ENCODE measurements at places on chromosomes 1 and 21.
A peak's percentile ranks its signal among the peaks of the same experiment; 100 is the strongest.

GRCh38 chr1:113255038-113255719 is 135.1 kb upstream of the MAGI3 start:
- no peak for DNase-seq

DNA sequence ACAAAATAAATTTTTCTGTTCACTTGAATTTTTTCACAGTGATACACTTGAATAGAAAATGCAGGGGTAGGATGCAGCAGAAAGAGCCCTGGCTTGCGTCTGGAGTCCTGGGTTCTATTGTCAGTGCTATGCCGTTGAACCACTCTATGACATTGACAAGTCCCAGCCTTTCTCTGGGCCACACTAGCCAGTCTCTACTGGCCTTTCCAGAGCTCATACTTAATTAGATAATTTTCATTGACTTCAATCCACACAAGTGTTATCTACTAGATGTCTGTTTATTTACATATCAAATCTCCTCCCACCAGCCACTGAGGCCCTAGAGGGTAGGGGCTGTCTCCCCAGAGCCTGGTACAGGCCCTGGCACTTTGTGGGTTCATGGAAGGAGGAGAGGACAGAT is 15.5 kb upstream of the CELA3B start:
- DNase-seq = no peak

- no peak for DNase-seq
Measured at GRCh38 chr1:200221614-200222282, 188.1 kb downstream of the ZNF281 start.

- DNase-seq = no peak
Measured at GRCh38 chr21:17550671-17551308, 37.9 kb downstream of the CXADR start.

- DNase-seq = no peak
Measured at GRCh38 chr1:198534548-198535418, 5.7 kb downstream of the ATP6V1G3 start.

DNA sequence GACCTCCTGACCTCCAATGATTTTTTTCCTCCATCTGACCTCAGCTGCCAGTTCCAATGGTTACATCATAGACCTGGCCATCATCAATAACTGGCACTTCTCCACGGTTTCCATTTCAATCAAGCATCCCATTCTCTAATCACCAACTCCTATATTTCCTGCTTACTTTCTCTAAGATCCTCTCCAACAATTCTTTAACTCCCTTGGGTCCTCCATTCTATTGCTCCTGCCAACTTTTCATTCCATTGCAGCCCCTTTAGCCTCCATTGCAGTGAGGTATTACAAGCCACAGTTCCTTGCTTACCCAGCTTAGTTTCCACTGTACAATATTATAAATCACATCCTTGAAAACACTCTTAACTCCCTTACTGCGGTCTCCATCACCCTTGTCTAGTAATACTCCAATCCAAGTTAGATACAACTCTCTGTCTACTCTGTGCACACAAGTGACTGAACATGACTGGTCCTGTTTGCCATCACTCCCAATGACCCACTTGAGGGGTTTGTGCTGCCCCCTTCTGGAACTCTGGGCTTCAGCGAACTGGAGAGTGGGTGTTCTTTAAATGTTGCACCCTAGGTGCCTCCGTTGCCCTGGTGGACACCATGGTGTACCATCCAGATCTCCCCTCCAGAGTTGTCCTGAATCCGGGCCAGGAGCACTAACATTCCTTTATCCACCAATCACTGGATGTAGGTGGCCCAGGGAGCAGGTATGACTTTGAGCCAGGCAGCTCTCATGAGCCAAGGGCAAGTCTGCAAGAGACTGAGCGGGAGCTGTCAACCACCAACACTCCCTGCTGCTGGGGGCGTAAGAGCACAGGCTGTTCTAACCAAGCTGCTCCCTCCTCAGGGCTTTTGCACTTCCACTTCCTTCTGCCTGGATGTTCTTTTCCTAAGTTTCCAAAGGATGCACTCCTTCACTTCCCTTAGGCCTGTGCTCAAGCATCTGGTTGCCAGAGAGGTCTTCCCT is 3.7 kb upstream of the FNDC7 start:
- no peak for DNase-seq

DNA sequence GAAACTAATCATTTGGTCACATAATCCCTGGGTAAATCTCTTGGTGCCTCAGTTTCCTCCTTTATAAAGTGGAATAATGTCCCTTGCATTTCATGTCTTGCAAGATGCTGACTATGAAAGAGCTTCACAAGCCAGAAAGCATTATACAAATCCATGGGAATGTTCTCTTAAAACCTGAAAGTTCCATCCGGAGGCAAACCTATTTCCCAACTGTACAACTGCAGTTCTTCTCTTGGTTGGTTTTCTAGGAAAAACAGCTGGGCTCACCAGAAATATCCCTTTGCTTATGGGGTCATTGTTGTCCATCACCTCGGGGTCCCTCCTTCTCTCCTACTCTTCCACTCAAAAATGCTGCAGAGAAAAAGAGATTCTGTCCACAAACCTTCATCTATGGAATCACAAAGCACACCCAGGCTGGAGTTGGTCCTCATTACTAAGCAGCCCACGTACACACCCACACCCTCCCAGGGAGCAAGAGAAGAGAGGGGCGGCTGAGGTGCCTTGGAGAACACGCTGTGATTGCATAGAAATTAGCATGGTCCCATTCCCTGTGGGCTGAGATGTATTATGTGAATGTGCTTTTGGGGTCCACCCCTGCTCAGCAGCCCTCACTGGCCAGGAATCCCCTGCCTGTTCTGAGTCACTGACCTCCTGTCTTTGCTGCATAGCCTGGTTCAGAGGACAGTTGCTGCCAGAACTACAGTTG is 5.0 kb upstream of the PLXNA2 start:
- DNase-seq = no peak

DNA sequence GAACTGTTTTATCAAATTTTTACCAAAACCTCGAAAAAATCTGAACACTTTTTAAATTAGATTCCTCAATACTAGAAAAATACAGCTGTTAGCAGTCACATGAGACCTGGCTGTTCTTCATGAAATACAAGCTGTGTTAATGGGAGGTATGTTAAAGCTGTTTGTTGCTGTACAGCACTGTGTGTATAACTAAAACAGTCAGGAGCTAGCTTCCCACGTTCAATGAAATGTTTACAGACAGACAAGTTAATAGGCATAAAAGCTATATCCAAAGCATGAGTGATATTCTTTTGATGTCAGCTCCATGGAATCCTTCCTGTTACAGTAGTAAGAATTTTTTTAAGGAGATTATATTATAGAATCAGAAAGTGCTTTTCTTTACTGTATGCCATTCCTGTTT is 223.2 kb upstream of the FOXD3 start:
- DNase-seq = no peak

DNA sequence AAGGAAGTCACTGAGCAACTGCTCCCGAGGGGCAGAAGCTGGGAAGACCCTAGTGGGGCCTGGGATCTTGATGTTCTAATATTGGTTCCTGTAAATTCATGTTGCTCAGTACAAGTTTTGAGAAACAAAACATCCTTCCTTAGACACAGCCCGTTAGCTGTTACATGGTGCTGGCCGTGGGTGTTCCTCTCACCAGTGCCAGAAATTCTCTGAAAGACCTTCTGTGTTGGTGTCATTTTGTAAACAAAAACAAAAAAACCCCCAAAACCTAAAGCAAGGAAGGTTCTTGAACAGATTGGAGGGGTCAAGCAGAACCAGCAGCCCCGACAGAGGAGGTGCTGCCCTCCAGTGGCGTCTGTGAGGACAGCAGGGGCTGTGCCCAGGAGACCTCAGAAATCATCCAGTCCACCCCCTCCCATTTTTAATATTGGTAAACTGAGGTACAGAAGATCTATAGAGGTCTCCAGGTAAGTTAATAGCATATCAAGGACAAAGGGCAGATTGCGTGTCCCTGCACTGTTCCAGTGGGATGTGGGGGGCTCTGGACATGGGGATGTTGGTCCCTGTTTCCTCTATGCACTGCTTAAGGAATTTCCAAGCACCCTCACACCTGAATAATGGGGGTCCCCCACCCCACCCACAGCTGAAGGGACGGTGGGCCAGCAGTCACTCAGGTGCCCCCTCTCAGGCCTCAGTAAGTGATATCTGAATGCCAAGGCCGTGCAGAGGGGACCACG is 38.2 kb downstream of the SLC2A7 start:
- DNase-seq = no peak

DNA sequence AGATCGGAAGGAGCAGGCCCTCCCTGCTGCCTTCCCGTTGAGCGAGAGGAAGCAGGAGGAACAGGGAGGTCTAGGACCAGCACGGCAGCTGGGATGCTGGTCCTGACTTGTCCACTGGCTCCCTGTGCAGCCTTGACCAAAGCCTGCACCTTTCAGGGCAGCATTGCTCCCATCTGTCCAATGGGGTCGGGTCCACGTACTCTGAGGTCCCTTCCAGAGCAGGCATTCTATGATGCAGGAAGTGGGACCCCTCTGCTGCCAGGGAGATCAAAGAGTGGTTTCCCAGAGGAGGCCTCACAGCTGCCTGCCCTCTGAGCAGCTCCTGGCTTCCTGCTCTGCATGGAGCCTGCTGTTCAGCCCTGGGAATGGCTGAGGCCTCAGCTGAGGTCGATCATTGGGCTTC is 21.7 kb upstream of the ZNF362 start:
- peak; percentile 49 for DNase-seq

- DNase-seq = no peak
Measured at GRCh38 chr1:185853739-185854138, 119.5 kb downstream of the HMCN1 start.

DNA sequence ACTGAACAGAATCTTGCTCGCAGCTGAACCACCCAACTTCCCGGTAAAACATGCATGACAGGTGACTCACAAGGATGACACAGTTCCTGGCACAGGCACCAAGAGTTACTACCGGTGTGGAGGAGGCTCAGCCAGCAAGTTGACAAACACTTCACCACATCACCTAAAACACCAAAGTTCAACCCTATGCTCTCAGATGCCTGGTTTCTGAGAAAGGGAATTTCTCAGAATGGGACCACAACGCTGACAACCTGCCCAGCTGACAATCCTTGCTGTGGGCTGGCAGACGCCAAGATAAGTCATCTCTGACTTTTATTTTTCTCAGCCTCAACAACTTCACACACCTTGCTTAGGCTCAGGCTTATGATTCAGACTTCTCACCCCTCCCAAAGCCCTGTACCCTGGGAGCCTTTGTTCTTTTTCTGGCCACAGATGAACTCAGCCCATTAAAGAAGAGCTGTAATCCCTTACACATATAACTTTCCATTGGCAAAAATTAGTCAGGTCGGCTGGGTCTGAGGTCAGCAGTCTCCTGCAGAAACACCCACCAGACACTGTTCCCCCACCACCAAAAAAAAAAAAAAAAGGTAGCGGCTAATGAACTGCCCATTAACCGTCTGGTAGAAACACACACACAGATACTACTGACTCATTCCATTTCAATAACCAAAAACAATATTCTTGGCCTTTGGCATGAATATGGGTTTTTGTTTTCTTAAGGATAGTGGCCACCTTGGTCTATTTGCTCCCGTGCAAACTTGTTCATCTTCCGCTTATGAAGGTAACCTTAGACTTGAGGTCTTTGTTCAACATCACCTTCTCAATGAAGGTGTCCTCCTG is 10.8 kb upstream of the TIAM1 start:
- no peak for DNase-seq

- no peak for DNase-seq
Measured at GRCh38 chr1:51344602-51345299, 14.4 kb upstream of the TTC39A start.

DNA sequence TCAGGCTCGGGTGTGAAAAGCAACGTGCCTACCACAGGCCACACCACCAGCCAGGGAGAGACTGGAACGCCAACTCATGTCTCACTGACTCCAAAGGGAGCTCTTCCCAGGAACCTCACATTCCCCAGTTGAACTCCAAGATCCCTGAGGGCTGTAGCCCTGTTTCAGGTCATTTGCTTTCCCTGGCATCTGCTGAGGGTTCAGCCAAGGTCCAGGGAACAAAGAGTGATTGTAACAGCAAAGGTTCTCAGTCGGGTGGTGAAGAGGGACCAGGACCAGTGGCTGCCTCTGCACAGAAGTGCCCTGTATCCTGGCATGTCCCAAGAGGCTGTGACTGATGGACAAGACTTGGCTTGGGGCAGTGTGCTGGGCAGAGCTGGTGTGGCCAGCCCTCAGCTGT is 42.8 kb downstream of the GRIK3 start:
- DNase-seq = no peak

GRCh38 chr1:46133781-46134350 is 1.4 kb upstream of the PIK3R3 start:
- no peak for DNase-seq

DNA sequence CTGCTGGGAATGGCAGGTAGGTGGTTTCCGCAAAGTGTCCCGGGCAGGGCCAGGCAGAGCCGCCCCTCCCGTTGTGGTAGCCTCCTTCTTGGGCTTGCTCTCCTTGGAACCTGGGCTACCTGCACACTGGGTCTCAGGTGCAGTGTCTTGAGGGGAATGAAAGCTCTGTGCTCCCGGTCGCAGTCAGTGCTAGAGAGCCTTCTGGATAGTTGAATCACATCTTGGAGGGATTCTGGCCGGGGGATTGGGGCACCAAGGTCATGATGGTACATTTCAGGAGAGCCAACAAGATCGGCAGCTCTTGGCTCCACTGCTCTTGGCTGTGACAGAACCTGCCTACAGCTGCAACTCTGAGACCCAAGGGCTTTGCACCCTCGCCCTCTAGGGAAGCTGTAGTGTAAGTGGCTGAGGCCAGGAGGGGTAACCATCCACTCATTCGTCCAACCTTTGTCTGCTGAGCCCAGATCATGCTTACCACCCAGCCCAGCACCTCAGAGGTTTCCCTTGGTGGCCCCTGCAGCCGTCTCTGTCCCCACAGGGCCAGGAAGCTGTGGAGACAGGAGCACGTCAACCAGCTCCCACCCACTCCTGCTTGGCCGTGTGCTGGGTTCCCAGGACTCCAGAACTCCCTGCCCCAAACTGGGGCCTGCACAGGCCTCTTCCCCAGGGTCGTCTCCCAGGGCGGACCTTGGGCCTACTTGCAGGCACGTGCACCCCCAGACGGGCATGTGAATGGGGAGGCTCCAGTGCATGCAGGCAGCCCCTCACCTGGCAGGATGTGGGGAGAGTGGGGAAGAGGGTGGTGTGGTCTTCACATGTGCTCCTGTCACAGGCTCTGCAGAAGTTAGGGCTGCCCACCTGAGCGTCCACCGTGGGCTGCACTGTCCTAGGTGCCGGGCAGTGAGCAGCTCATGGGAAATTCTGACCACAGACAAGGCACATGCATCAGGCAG is 40.0 kb downstream of the NTPCR start:
- DNase-seq = no peak

DNA sequence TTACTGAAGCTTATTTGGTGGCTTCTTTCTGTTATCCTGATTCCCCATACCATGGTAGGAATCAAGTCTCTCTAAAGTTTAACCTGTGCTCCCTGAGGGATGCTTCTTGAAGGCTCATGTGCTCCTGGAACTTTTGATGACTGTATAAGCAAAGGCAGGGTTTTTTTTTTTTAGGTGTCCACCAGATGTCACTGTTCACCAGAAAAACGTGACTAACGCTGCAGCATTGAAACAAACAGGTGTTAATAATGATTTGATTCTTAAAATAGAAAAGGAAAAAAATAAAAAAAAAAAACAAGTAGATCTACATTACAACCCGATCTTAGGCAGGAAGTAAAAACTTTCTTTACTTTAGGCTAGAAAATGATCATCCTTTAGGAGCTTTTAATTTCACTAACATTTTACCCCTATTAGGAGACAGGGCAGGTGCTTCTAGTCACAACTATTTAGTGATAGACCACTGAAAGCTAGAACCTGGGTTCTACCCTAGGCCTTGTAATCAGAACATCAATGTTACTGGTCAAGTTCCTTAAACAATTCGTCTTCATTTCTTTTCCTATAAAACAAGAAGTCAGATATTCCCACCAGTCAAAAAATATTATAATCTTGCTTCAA is 223.0 kb downstream of the PLA2G4A start:
- no peak for DNase-seq

GRCh38 chr1:211336161-211336560 is 9.5 kb downstream of the TRAF5 start:
- DNase-seq = no peak

All from brain pericyte (primary cell).